ENCODE measurements at places on chromosomes 2 and 18.
A peak's percentile ranks its signal among the peaks of the same experiment; 100 is the strongest.

DNA sequence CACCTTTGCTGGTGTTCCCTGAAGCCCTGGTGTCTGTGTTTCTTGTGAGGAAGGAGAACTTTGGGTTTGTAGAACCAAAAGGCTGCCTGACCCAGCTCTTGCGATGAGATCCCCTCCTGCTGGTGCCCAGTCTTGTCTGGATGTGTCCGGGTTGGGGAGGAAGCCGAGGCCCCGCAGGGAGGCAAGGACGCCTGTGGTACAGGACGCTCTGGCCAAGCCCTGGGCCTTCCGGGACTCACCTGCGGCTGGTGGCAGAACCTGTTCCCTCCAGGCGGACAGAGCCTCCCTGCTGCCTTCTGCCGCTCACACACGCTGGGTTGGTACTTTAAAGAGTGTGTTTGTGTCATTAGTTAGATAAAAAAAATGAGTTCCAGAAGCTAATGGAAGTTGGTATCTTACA is 616.2 kb downstream of the GALR1 start:
- DNase-seq = no peak

- DNase-seq = no peak
These were observed 69.9 kb upstream of the STK39 start for GRCh38 chr2:168317282-168317681.

DNA sequence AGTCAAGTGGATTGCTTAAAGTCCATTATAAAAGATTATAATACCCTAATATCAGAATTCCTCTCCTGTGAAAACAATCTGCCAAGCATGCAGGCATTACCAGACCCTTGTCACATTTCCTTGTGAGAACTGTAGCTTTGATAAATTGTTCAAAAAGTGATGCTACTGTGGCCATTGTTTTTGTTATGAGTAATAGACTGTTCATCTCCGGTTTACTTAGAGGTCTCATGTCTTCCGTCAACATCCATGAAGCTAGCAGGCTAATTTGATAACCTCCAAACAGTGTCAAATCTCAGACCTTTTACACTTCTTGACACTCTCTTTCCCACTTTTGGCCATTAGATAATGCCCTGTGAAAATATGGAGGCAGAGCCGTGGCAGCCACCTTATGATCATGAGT is 342.7 kb downstream of the CPS1 start:
- DNase-seq = no peak

GRCh38 chr18:8858888-8859511 is 153.6 kb downstream of the MTCL1 start:
- no peak for DNase-seq

DNA sequence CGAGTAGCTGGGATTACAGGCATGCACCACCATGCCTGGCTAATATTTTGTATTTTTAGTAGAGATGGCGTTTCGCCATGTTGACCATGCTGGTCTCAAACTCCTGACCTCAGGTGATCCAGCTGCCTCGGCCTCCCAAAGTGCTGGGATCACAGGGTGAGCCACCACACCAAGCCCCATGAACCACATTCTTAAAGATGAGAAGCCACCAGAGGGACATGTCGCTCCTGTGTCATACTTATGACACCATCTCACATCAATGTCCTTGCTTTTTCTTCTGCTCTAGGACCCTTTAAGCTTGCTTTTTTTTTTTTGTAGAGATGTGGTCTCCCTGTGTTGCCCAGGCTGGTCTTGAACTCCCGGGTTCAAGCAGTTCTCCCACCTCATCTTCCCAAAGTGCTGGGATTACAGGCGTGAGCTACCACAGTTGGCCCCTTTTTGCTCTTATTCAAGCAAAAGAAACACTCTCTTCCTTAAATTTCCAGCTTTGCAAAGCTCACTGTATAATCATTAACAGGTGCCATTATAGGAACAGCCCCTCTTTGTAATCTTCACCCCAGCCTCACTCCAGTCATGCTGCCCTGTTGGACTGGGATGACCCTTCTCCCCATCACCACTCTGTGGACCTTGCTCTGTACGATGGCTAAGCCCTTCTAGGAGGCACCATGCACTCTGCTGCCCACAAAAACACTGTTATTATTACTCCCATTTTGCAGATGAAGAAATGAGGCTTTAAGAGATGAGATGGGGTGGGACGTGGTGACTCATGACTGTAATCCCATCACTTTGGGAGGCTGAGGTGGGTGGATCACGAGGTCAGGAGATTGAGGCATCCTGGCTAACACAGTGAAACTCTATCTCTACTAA is 10.8 kb upstream of the KCNG3 start:
- DNase-seq = no peak

GRCh38 chr2:63051795-63052333 is 1.2 kb downstream of the OTX1 start:
- DNase-seq = no peak

- DNase-seq = no peak
These were observed 45.8 kb downstream of the HS6ST1 start for GRCh38 chr2:128272601-128273468.

- DNase-seq = no peak
These were observed 92.5 kb downstream of the FHOD3 start for GRCh38 chr18:36389811-36390581.

DNA sequence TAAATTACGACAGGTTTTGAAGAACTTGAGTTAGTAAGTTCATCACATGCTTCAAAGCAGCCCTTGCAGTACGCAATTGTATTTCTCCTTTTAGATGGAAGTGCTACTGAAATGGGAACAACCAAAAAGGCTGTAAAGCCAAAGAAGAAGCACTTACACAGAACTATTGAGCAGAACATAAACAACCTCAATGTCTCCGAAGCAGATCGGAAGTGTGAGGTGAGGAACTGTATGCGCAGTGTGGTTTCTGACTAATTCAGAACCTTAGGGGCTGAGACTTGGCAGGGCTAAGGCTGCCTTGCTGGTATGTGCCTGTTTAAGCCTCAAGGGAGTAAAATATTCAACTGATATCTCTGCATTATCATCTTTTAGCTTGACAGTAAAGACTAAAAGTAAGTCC is 8.4 kb downstream of the NCAPH start:
- DNase-seq = peak; percentile 71

- no peak for DNase-seq
These were observed 213.4 kb downstream of the CDH20 start for GRCh38 chr18:61546590-61546989.

DNA sequence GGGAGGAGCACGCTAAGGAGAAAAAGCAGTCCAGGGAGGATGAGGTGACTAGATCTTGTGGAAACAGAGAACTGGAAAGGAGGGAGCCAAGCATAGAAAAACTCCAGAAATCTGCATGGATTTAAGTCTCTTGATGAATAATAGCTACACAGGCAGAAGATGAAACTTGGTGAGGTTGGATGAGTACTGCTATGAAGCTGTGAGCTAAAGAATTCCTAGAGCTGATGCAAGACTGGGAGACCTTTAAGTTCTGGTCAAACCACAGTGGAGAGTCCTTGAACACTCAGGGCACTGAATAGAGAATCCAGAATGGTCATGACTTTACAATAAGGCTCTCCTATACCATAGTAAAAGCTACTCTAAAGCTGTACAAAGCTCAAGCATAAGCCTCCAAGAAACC is 18.4 kb upstream of the PIEZO2 start:
- no peak for DNase-seq

GRCh38 chr2:86224645-86225355 is 25.5 kb downstream of the MRPL35 start:
- DNase-seq = no peak

- no peak for DNase-seq
These were observed 22.9 kb upstream of the NCKAP5 start for GRCh38 chr2:133591164-133591563.

- DNase-seq = no peak
These were observed 745.9 kb upstream of the FAM98A start for GRCh38 chr2:34345030-34345429.

DNA sequence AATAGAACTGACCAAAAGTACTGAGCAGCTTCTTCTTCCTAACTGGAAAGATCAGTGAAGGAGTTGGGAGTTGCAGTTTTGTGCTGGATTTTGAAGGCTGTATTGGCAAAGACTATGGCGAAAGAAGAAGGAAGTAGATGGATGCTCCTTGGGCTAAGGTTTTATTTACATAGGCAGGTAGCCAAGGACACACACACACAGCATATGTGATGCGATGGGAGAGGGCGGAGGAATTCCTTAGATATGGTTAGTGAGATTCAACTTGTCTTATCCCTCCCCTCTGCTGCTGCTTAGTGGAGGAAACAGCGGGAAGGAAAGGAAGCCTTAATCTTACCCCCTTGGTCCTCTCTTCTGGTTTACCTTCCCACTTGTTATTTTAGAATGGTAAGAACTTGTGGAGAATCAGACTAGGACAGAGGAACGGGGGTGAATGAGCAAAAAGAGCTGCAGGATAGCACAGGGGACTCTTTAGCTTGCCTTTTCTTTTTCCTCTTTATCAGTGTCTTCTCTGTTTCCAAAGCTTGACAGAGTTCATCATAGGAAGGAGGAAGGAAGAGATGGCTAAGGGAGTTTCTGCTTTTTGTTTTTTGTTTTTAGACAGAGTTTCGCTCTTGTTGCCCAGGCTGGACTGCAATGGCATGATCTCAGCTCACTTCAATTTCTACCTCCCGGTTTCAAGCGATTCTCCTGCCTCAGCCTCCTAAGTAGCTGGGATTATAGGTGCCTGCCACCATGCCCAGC is 87.9 kb downstream of the OSBPL6 start:
- DNase-seq = no peak

GRCh38 chr18:76620321-76621170 is 125.5 kb upstream of the ZNF516 start:
- peak; percentile 85 for DNase-seq

- no peak for DNase-seq
These were observed 205.7 kb upstream of the ZSWIM2 start for GRCh38 chr2:187054501-187055319.

- DNase-seq = no peak
These were observed 40.6 kb downstream of the SDC1 start for GRCh38 chr2:20184067-20184938.

GRCh38 chr2:222057347-222058073 is 241.3 kb downstream of the PAX3 start:
- peak; percentile 10 for DNase-seq

- peak; percentile 86 for DNase-seq
These were observed 3.5 kb downstream of the CNDP2 start for GRCh38 chr18:74499633-74500032.

DNA sequence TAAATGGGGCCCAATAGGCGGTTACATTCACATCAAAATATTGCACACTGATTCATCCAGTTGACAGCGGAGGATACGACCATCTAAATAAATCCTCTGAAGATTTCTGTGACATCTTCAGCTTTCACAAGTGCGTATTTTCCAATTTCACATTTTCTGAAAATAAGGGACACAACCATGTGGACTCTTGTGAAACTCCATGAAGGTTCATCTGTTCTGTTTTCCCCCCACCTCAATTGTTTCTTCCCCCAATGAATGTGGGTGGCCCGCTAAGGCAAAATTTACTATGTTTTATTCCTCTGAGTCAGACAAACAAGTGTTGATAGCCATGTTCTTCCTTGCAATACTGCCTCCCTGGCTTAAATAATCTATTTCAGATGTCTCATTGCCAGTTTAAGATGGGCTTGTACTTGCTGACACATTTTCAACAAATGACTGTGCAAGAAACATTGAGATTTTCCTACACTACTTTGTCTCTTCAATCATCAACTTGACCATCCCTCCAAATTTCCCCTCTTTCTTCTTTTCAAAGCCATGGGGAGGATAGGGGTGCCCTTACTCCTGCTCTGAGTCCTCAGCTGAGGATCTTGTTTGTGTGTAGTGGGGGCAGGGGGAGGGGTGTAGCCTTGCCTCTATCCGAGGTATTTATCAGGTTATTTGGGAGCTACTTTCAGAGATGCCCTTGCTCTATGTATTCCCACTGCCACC is 78.2 kb downstream of the BCL11A start:
- no peak for DNase-seq

- DNase-seq = no peak
These were observed 15.4 kb downstream of the CEP68 start for GRCh38 chr2:65071499-65072180.

DNA sequence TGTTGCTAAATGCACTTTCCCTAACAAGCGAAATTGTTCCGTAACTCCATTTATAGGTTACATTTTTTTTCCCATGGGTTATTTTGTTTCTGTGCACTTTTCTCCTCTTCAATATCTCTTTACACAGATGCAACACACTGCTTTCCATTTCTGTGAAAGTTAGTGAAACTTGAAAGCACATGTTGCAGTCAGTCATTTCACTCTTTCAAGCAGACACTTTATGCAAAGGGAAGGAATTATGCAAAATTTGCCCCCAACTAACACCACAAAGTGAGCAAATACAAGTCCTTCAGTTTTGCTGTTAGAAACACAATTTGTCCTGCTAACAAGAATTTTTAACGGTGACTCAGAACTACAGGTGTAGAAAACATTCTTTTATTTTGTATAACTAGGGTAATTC is 124.8 kb downstream of the PTH2R start:
- DNase-seq = no peak

GRCh38 chr2:133885847-133886246 is 317.6 kb upstream of the NCKAP5 start:
- DNase-seq = no peak

- peak; percentile 51 for DNase-seq
These were observed 9.8 kb upstream of the SAP130 start for GRCh38 chr2:128037649-128038048.

GRCh38 chr2:169965495-169965894 is 138.2 kb downstream of the UBR3 start:
- no peak for DNase-seq

DNA sequence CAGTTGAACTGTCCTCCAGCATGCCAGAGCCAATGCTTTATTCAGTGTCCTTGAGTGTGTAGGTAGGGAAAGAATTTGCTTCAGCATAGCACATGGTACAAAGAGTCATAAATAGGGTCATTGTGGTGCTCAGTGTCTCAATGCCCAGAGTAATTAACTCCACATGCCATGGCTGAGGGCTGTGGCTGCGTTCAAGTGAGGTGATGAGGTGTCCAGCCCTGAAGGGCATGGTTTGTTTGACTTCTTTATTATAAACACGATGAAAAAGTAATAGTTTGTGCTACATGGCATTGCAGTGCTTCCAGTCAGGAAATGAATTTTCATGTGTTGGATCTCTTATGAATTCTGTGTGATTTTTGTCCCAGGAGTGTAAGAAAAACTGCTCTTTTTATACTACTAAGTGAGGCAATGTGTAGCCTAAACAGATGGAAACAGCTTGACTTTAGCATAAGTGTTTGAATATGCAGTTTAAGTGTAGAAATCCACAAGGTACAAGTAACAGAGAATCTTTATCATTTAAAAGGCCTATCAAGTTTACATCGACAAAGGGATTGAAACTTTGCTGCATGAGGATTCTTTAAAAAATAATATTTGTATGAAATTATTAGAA is 507.9 kb upstream of the CDH2 start:
- no peak for DNase-seq

- peak; percentile 87 for DNase-seq
These were observed 265.9 kb downstream of the CELF4 start for GRCh38 chr18:37299471-37300304.

- DNase-seq = no peak
These were observed 51.1 kb downstream of the CTIF start for GRCh38 chr18:48589797-48590519.

- DNase-seq = peak; percentile 29
These were observed 1.8 kb downstream of the IL18RAP start for GRCh38 chr2:102424754-102425153.

DNA sequence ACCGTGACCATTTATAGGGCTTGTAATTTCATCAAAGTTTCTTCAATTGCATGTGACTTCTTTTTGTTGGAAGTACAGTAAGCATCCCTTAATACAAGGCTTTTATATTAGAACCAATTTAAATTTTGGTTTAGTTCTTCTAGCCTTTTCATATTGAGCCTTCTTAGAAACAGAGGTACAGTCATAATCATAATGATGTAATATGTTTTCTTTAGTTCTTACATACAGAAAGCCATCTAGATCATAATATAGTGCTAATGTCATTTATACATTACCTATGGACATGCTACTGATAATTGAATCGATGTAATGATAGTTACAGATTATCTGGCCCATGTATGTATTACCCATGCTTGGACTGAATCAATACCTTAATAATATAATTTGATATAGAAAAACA is 109.9 kb upstream of the OTX1 start:
- no peak for DNase-seq

All from Kasumi-1 (cell line).